Mucosa of gallbladder (tissue), 1 donor: ENCODE measurements at places on chromosomes 12 and 14.

GRCh38 chr14:71988939-71989338, 56.7 kb downstream of the RGS6 start:
- DNase-seq = no peak

DNA sequence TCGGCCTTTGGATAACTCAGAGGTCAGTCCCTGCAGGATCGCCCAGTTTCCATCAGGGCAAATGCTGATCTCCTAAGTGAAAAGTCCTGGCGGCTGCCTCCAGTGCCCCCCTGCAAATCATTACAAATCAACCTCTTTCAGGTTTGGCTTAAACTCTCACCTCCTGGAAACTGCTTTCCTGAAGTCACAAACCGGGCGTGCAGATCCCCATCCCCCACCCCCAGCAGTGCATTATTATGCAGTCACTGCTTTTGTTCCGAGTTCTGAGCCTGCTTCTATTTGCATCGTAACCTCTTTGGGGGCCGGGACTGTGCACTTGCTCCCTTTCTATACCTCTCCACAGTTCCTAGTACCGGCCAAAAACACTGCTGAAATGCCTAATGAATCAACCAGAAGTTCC, at the start of gene USP44:
Gene USP44 (minus strand): TSS at position 172 of the 400 bp plus-strand sequence. CDS start 17,220 bp downstream, outside the sequence.
- no peak for DNase-seq

DNA sequence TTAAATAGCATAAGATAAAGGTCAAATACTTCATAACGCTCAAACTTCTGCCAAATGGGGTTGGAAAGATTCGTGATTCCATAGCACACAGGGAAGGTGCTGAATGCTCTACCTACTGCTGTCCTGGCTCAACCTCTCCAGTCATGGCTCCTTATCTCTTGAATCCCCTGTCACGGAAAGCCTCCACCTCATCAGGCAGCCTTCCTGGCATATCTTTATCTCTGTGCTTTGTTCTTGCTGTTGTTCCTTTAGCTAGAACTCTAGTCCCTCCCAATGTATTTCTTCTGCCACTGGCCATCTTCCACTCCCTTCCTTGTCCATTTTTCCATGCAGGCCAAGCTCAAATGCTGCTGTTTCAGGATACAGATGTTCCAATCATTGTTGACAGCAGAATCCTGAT, 26.9 kb upstream of the TUNAR start:
- no peak for DNase-seq

GRCh38 chr14:80049055-80049454, 162.2 kb downstream of the DIO2 start:
- no peak for DNase-seq

DNA sequence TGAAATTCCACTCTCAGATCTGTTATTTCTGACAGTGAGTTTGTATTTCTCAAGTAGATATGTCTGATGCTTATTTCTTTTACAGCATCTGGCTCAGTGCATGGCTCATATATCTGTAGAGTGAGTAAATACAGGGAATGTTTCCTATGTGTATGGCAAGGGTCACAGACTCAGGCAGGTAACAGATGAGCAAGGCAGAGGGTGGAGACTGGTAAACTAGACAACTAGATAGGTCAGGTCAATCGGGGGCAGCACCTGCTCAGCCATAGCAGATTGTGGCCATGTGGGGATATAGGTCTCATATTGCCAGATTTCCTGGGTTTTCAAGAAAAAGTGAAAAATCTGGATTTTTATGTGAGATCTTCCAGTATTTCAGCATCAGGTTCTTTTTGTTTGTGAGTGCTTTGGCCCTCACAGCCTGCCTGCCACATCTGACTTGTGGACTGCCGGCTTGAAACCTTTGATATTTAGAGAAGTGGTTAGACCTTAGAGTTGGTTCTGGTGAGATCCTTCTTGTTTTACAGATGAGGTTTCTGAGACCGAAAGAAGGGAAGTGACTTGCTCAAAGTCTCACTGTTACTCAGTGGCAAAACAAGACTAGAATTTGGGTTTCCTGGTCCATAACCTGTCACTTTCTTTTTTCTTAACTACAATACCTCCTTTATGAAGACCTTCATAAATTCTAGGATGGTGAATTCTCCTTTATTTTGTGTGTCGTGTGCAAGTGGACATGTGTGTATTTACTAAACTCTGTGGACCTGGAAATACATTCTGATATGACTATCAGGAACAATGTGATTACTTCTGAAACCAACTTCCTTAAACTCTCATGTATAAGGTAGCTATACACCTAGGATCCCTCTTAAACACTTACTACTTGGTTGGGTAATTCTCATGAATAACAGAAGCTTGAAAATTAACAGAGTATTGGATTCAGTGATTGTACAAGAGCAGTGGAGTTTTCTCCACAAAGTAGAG, 34.4 kb downstream of the PROX2 start:
- DNase-seq = no peak

GRCh38 chr12:106139422-106140171, 843 bp upstream of the NUAK1 start:
- peak; percentile 70 for DNase-seq

- DNase-seq = no peak
Observed at GRCh38 chr14:36662543-36663403, 1.1 kb downstream of the PAX9 start.

DNA sequence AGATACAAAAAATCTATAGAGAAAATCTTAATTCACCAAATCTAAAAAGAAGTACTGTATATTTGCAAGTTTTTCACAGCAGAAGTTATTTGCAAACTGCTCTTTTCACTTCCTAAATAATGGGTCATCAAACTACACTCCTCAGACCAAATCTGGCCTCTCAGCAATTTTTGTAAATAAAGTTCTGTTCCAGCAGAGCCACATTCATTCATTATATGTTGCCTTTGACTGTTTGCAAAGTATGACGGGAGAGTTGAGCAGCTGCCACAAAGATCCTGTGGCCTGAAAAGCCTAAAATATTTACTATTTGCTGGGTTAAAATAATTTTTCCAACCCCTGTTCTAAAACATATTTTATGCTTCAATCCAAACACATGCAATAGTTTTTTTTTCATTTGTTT, 1222.3 kb upstream of the SEL1L start:
- DNase-seq = no peak

- DNase-seq = no peak
Observed at GRCh38 chr12:66071549-66071948, 59.0 kb downstream of the LLPH start.

- DNase-seq = no peak
Observed at GRCh38 chr14:50366589-50366988, 30.1 kb downstream of the CDKL1 start.

DNA sequence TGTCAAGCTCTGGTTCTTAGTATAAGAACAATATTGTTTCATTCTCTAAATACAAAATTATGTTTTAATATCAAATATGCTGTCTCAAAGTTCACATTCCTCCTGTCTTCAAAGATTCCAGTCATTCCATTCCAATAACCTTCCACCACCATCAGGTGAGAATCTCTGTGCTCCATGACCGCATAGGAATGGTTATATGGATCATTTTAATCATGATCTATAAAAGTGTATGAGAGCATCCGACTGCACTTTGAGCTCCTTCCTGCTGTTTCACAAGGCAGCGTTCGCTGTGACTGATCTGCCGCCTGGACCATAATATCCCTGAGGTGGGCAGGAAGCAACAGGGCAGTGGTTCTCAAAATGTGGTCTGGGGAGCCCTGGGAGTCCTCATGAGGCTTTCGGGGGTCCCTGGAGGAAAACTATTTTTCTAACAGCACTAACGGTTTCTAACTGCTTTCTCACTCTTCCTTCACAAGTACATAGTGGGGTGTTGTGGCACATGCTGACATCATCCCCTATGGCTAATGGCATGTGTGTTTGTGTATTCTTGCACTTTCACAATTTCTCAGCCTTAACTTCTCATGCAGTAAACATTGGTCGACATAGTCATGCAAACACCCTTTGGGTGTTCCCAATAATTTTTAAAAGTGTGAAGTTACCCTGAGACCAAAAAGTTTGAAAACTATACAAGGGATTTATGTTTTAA, 137.4 kb downstream of the ANO2 start:
- DNase-seq = no peak

GRCh38 chr14:104676694-104677511, 12.5 kb upstream of the INF2 start:
- no peak for DNase-seq
